Mesothelial cell of epicardium (in vitro differentiated cells): ENCODE measurements at places on chromosomes 11 and 22. TPM values are rescaled to one million over a fixed set of nuclear protein-coding genes. Genes with fewer than 3 reads are reported as not detected.

DNA sequence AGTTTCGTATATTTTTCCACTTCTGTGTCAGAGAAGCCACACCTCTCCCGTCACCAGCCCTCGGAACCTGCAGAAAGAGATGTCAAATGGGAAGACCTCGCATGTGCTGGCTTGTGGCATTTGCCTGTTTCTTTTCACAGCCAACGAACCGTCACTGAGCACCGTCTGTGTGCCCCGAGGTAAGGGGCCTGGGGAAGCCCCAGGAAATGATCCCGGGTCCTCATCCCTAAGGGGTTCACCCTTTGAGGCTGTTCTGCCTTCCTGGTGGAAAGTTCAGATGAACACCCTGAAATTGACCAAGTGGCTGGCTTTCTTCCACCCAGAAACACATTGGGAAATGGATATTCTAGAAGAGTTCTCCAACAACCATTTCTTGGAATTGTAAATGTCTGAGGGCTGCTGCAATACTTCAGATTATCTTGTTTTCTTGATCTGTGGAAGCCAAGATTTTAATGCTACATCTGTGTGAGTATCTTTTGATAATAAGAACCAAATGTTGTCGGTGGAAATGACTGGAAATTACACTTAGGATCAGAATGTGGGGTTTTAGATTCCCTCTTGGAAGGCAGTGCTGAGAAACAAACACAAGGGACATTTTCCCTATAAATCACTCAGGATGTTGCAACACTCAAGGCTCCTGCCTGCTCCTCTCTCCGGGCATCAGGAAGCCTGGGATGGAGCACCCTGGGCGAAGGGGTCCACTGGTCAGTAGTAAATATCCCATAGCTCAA, 37.6 kb downstream of the RIBC2 start:
- DNase-seq = no peak

DNA sequence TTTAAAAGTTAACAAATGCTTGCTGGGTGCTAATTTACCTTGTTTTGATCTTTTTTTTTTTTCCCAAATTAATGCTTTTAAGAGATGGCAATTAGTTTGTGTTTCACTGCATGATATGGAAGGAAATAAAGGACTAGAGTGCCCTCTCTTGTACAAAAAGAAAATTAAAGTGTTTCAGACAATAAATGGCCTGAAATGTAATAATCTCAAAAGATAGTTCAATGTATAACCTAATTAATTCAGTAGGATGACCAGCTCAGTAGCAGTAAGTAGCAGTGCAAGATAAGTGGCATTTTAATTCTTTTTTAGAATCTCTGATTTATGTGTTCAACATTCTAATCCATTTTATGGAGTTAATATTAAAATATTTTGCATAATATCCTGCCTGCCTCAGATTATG, 39.9 kb upstream of the MYO18B start:
- no peak for DNase-seq

DNA sequence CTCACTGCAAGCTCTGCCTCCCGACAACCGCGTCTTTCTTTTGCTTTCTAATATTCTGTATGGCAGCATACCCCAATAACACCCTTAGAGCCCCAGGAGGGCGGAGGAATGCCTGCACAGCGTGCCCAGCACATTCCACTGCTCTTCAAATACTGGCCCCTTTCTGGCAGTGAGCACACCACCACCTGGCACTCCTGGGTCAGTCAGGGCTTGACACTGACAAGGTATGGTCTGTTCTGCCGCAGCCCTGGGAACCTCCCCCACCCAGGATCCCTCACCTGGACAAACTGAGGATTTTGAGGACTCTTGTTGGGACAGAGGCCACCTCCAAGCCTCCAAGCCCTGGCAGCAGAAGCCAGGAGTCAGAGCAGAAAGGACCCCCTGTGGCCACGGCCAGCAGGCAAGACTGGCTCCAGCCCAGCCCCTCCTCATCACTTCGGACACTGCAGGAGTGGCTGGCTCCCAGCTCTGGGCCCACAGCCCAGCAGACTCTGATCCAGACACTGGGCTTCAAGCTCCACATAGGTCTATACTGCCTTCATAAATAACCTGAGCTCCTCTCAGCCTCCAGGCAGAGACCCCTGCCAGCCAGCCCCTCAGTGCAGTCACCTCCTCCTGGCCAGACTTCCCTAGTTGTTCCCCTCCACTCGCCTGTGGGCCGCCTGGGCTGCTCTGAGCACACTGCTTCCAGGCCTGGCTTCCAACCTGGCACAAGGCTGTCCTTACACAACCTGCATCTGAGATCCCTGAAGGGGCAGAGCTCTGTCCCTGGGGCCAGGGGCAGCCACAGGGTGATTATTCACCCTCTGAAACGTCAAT, 14.5 kb downstream of the CARS1 start:
- DNase-seq = no peak

DNA sequence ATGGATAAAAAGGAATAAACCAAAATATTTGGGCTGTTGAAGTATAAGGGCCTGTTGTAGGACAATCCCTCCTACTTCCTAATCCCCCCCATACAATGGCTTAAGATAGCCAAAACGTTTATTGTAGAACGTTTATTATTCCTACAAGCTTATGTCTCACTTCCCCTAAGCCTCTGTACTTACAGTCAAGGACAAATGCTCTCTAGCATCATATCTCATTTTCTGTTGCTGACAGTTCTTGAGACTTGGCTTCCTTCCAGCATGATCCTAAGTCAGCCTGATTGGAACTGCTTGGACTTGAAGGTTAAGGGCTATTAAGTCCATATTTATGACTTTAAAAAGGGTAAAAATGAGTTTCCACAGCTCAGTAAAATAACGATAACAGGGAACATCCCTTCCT, 8.8 kb downstream of the MISFA start:
- no peak for DNase-seq

GRCh38 chr11:68412593-68413475, 47.7 kb upstream of the PPP6R3 start:
- DNase-seq = no peak

DNA sequence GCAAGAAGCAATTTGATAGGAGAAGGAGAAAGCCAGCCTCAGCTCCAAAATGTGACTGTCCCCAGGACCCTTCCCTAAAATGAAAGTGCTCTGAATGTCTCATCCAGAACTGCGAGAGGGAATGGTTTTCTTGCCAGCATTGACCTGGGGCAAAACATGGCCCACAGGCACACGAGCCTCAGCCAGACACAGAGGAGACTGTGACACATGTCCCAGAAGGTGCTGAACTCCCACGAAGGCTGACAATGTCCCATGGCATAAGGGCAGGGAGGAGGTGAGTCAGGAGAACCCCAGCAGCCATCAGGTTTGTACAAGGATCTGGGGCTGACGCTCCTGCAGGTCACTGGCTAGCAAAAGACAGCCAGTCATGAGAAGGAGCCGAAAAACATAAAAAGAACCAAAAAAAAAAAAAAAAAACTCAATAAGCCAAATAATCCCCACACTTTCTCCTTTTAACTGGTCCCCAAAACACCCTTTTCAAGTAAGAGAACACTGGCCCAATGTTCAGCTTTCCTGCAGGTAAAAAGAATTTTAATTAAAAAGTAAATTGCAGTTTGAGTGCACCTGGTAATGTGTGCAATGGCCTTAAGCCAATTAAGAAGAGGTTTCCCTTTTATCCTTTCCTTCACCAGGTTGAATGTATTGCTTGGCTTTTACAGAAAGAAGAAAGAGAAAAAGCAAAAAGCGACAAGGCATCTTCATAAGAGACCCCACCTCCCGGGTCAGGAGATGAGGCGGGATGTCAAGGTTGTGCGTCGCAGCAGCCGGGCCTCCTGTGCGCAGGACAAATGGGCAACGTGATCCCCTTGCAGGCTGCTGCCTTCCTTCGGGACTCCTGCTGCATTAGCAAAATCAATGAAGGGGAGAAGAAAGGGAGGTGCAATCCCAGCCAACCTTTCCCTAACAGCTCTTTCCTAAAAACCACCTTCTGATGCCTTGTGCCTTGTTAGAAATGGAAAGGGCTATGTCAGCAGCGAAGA, 43.6 kb downstream of the GALNT18 start:
- no peak for DNase-seq

GRCh38 chr11:125370561-125371389, 125.3 kb downstream of the FEZ1 start:
- no peak for DNase-seq

- no peak for DNase-seq
Measured at GRCh38 chr11:36258730-36259360, 30.4 kb downstream of the COMMD9 start.

DNA sequence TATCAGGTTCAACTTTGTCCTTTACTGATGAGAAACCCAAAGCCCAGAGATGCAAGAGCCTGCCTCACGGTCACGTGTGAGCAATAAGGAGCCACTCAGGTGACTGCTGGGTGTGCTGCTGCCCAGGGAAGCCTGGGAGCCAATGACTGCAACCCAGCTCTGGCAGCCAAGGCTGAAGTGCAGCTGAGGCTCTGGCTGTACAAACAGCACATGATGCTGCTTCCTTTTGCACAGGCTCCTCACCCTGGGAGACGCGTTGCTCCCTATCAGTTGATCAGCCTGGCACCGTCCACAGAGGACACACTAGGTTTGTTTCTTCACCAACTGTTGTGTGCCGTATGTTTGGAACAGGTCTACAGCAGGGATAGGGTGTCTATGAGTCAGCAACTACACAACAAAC, 168.7 kb downstream of the EFCAB6 start:
- DNase-seq = no peak

DNA sequence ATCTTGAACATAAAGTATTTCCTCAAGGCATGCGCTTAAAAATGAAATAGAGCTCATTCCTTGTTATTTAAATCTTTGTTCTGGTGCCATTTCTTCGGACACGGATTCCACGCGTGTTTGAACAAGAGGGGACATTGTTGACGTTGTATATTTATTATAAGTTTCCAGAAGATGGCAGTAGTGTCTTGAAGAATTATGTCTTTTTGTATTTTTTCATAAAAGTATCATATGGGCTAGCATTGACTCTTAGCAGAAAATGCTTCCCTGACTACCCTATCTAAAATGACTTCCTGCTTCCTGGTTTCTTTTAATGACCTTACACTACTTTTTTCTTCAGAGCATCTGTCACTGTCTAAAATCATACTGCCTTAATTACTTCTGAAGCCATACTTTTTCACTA, 20.4 kb downstream of the BIRC2 start:
- no peak for DNase-seq

DNA sequence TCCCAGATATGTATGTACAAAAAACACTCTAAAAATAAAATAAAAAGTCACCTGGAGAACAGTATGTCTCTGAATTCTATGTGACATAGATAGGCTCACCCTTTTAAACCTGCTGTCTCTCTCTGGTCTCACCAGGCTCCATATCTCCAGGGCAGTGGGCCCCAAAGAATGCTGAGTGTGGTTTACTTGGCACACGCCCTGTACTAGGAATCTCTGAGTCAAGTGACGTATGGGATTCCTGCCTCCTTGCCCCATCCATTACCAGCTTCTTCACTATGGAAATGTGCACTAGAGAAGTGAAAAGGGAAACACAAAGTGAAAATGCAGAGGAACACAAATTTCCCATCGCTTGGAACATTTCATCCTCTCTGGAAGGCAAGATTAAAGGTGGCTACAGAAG, 722.2 kb upstream of the TENM4 start:
- no peak for DNase-seq

DNA sequence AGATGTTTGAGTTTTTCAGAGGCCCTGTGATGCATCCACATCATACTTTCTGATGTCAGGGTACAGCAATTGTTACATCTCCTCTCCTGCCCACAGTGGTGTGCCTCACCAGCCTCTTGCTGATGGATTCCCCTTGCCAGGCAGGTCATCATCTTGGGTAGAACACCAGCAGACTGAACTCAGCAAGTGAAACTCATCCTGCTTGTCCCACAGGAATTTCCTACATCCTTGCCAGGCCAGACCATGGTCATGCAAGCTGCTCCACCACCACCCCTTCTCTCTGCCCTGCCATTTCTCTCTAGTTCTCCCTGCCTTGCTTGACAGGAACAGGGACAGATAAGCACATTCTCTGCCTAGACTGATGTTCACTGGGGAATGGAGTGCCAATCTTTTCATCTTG, 85.9 kb downstream of the PAX6 start:
- DNase-seq = no peak

GRCh38 chr22:50531962-50532674, 2.3 kb upstream of the TYMP start:
- peak; percentile 44 for DNase-seq

DNA sequence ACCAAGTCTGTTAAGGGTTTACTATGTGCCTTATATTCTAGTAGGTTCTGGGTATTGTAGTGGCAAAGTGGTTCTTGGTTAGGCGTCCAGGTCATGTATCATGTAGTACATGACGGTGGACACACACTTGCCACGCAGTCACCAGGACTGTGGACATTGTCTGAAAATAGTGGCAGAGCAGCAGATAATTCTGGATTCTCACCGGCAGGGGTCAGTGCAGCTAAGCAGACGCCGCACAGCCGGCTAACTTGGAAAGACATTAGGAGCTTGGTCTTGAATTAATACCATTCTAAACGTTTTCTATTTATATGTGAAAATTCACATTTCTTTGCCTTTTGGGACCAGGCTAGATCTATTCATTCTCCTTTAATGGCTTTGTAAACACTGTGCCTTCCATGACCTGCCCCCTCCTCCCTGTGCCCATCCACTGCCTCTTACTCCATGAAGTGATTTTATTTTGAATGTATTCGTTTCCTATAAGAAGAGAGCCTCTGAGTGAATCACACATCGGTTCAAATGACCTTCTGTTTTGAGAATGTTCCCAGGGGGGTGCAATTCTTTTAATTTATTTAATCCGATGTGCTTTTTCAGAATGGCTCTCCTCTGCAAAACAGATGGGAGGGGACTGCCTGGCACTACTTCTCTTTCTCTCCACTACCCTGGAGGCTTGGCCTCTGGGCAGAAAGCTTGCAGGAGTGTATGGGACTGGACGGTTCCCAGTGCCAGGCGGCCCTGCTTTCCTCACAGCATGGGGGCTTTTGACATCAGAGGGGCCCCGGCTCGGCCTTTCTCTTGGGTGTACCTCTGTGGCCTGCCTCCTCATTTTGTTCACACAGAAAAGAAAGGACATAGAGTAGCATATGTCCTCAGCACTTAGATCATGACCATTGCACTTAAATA, 378.0 kb downstream of the NTM start:
- peak; percentile 36 for DNase-seq

- no peak for DNase-seq
Measured at GRCh38 chr11:117490911-117491310, 163.3 kb downstream of the CEP164 start.

- DNase-seq = no peak
Measured at GRCh38 chr22:19631899-19632667, 82.2 kb upstream of the SEPTIN5 start.

GRCh38 chr11:74838188-74838587, 89.5 kb downstream of the RNF169 start:
- no peak for DNase-seq

GRCh38 chr11:5581014-5581413, 337 bp downstream of the OR52B6 start:
- no peak for DNase-seq

GRCh38 chr11:58613228-58613627, 9.2 kb upstream of the CNTF start:
- DNase-seq = no peak

Gene OR5AL1
- not detected in 3 replicates for total RNA-seq

Gene ZBTB16
- total RNA-seq = not detected in 3 replicates

Gene FAM111B
- total RNA-seq = 6.2 to 6.9 TPM (median 6.8 TPM) in 3 replicates

Gene LMO1
- 2.5 to 4.1 TPM (median 3.2 TPM) in 3 replicates for total RNA-seq

Gene KCNK4
- total RNA-seq = 0.22 to 0.58 TPM (median 0.27 TPM) in 3 replicates

Gene CHEK2
- total RNA-seq = 22.9 to 25.0 TPM (median 24.2 TPM) in 3 replicates
